ENCODE measurements at places on chromosomes 7 and 10.

GRCh38 chr10:89206402-89207180 lies 526 bp downstream of the CH25H start:
- no peak for DNase-seq

DNA sequence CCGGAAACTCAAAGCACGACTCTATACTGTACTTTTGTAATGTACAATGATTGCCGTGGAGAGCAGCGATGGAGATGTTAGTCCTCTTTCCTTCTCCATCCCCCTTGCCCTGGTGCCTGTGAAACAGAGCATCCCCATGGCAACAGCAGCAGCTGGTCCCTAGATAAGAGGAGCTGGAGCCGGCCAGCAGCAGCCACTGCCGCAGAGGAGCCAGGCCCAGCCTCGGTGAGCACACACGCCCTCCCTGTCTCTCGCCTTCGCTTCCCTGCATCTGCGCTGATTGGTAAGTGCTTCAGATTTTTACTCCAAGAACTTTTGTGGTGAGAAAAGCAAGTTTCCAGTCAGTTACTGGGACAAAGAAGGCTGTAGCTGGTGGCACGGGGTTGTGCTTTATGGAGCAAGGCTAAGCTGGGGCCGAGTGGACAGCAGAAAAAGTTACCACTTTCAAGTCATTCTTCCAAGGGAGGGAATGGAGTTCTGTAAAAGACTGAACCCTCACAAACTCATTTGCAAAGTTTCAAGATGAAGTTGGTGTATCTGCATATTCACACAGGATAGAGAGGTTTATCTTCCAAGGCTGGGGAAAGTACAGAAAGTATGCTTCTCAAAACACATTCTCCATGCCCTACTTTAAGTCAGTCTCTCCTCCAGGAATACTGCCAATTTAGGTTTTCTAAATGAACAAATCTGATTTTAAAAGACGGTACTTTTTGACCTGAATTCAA lies at the start of gene PPP1R17:
TSS of gene PPP1R17 (plus strand) at position 192 of the 725 bp plus-strand sequence. CDS start 5,227 bp downstream, outside the sequence.
- no peak for DNase-seq

DNA sequence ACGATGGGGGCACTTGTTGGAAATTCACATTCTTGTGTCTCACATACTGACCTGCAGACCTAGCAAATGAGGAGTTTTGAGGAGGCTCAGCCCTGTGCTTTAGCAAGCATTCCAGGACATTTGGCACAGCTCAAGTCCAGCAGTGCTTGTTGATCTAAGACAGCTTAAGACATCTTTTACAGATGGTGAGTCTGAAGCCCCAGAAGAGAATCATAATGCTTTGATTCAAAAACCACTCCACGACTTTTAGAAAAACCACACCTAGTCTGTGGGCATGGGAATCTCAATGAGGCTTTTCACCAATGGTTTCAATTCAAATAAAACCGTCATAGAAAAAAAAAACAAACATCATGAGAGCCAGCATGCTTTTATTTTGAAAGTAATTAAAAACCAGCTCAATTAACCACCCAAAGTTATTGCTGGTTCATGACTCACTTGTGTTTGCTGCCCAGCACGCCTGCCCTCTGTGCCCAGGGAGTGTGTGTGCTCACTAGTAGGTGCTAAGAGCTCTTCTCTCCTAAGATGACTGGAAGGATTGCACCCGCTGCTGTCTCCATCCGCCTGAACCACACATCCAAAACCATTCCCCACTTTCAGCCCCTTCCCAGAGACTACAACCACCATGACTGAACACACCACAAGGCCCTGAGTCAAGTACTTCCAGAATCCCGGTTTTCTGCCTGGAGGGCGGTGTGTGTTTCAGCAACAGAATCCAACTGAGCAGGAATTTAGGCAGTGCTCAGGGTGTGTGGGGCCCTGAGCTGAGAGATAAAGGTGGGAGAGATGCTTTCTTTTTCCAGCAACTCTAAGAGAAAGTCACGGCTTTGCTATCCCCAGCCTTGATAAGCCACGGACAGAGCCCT lies 130.2 kb upstream of the ADAM12 start:
- DNase-seq = no peak

DNA sequence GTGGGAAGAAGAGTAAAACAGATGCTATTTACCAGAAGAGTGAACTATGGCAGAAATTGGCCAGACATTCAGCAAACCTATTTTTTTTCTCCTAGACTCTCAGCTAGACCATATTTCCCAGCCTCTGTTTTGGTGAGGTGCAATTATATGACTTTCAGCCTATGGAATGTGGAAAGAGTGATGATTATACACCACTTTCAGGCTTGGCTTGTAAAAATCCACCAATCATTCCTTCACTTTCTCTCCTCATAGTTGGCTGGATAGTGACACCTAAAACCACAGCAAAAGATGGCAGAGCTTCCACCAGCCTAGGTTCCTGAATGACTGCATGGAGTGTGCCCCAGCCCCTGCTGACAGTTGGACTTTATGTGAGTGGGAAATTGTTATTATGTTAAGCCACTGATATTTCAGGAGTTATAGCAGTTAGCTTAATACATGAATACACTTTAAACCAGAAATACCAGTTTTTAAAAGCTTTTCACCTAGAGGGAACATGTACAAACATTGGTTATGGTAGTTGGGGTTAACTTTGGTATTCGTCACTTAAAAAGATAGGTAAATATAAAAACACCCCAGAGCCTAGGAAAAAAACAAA lies 19.1 kb upstream of the TNKS2 start:
- DNase-seq = no peak

GRCh38 chr10:79542626-79543025 lies 17.6 kb downstream of the SFTPA2 start:
- DNase-seq = peak; percentile 33

DNA sequence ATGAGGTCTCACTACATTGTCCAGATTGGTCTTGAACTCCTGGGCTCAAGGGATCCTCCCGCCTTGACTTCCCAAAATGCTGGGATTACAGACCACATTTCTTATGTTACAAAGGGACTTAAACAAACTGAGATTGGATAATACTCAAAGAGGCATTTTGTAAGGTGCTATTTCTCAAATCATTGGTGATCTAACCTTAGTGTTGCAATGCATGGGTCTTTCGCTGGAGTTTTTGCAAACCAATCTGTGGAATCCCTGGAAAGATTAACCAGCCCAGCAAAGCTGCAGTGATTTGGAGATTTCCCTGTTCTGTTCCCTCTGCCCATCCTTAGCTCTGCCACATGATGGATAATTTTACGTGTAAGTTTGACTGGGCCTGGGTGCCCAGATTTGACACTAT lies 20.4 kb upstream of the ECHDC3 start:
- DNase-seq = peak; percentile 95

GRCh38 chr7:87159538-87159937 lies 7.3 kb downstream of the DMTF1 start:
- no peak for DNase-seq

DNA sequence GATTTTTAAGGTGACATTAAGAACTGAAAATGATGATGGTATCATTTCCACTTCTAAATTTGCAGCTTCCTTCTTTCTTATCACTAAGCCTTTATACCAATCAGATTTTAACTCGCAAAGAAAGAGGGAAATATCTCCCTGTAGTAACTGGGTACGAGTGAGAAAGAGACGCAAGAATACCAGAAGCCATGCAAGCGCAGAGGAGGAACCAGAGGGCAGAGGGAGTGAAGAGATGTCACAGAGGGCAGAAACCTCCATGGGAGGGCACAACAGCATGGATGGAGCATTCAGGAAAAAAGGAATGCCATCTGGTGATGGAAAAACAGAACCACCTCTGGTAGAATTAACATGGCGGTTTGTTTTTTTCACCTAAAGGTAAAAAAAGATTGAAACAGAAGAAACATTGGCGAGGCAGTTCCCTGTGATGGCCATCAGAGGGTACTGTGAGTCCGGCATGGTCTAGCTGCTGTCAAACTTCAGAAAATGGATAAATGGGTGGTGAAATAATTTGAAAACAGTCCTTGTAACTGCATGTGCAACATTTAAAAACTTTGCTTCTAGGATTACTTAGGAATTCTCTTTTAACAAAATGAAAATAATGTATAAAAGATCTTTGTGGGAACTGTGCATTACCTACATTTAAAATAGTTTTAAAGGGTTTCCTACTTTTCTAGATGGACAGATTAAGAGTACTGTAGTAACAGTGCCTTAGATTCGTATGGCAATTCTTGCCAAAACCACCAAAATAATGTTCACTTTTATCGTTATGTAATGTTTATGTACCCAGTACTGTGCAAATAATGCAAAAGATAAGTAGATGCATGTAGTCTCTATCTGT lies 91.8 kb downstream of the ARHGAP12 start:
- DNase-seq = peak; percentile 22

DNA sequence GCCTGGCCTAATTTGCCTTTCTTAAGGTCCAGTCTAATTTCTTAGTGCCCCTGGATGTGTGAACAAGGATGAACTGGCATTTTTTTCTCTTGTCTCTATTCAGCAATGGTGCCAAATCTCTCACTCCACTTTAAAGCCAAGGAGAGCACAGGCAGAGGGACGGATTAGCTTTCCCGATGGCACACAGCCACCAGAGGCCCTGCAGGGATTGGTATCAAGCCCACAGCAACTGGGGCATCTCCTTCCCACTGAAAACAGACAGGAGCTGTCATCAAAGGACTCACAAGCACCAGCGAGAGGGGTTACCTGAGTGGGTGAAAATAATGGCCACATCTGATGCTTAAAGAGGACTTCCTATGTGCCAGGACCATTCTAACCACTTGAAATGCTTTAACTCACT lies 83.1 kb downstream of the ITIH5 start:
- DNase-seq = no peak

- no peak for DNase-seq
Observed at GRCh38 chr10:97922022-97922758, 72.5 kb downstream of the GOLGA7B start.

GRCh38 chr7:50738932-50739331 lies 43.8 kb downstream of the GRB10 start:
- DNase-seq = no peak

DNA sequence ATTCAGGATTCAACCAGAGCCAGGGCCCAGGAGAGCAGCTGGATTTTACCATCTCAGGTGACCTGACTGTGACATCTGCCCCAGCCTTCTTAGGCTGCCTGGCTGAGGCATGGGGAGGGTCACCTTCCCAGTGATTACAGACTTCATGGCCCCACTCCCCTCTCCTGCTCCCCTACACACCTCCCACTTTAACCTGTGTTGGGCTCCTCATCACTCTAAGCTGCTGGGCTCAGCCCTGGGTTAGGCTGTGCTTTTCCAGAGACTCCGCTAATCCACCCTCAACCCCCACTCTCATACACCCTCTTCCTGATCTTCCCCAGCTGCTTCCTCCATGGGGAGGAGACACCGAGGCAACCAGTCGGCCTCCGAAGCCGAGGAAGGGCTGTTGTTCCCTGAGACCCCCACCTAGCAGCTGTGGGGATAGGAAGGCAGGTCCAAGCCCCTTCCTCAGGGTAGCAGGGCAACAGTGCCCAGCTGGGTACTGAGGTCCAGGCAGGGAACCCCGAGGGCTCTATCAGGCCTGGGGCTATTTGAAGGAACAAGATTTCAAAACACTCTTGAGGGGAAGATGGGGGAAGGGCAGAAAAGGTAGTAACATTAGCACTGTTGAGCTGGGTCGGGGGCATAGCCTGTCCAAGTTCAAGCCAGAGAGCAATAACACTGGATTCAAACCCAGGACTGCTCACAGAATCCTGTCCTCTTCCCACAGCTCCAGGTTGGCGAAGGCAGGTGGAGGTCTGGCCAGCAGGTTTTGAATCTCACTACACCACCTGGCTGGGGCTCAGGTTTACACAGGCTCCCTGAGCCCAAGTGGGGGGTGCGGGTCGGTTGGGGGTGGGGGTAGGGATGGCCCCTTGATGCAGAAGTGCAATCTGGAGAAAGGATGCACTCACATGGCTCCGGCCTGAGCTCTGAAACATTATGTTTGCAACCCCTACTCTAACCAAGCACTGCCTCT lies 1.8 kb downstream of the IMPDH1 start:
- DNase-seq = no peak

DNA sequence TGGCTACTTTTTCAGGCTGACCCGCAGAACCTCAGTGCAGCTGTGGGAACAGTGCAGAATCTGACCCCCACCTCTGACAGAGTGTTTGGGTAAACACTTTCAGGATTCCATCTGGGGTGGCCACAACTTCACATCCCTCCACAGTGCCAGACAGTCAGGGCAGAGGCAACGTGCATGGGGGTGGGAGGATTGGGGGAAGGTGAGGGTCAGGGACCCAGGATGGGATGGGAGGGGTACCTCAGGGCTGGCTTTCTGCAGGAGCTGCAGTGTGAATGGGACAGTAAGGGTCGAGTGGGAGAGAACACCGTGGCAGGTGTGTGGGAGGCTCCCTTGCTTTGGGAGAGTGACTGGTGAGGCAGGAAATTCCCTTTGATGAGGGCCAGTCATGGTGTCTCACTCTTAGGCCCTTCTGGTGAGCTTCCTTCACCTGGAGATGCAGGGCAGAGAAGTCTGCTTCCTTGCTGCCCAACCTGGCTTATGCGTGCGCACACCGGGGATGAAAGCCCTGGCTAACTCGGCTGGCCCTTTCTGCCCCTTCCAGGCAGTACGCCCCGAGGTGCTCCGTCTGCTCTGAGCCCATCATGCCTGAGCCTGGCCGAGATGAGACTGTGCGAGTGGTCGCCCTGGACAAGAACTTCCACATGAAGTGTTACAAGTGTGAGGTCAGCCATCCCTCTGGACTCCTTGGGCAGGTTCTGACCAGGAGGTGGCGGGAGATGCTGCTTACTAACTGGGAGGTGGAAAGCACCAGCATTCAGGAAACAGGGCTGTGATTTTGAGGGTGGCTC lies 8.4 kb downstream of the ZYX start:
- DNase-seq = peak; percentile 35

GRCh38 chr7:105002-105401 lies 87.4 kb upstream of the FAM20C start:
- DNase-seq = no peak

DNA sequence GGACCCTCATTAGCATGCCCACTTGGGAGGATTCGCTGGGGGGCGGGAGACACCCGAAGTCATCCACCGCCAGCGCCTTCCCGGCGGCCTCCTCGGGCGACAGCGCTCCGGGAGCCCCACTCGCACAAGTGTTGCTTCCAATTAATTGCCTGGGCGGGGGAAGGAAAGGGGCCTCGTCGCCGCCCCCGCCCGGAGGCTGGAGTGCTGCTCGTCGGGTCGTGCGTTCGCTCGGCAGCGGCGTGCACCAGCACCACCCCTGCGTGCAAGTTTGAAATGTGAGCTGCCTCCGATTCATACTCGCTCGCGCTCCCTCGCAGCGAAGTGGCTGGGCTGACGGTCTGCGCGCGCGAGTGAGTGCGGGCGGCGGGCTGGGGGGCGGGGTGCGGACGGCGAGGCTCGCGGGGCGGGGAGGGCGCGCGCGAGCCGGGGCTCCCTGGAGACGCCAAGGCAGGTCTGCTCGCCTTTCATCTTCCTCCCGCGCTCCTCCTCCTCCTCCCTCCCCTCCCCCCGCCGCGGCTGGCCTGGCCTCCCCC lies 104.6 kb upstream of the PPIF start:
- DNase-seq = peak; percentile 79
